Left ventricle myocardium superior (tissue), 1 donor: ENCODE measurements at places on chromosomes 4 and X.

DNA sequence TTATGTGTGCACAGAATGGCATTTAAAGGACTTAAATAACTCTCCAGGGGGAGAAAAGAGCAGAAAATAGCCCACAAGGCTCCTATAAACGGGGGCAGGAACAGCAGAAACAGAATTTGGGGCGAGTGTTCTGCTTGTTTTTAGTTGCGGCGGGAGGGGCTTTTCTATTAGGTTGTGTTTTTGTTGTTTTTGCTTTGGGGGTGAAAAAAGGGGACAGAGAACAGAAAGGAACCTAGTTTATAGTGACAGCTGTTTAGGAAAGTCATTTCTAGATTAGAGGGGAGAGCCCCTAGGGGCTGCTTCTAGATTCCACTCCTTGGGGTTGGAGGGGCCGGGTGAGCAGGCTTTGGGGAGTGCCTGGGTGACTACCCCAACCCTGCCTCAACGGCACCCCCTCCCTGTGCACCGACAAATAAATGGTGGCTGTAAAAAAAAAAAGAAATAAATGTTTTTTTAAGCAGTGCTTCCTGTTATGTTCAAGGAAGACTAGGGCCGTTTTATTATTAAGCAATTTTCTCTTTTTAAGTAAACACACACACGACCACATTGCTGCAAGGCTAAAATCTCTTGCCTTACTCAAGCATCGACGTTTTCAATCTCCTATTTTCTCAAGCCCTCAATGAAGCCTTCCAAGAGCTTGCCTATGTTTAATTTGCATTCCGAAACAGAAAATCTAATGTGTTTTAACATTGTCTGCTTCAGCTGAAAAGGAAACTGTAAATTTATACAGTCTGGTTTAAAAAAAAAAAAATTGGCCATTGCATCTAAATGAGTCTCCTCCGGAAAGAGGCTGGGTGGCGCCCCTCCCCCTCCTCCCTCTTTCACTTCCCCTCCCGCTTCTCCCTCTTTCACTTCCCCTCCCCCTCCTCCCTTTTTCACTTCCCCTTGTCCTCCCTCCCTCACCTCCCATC is 123.3 kb upstream of the TBL1X start:
- DNase-seq = peak; percentile 73

GRCh38 chrX:111386615-111387233 is 25.3 kb downstream of the DCX start:
- DNase-seq = no peak

GRCh38 chrX:46693149-46693548 is 65.8 kb downstream of the SLC9A7 start:
- no peak for DNase-seq

DNA sequence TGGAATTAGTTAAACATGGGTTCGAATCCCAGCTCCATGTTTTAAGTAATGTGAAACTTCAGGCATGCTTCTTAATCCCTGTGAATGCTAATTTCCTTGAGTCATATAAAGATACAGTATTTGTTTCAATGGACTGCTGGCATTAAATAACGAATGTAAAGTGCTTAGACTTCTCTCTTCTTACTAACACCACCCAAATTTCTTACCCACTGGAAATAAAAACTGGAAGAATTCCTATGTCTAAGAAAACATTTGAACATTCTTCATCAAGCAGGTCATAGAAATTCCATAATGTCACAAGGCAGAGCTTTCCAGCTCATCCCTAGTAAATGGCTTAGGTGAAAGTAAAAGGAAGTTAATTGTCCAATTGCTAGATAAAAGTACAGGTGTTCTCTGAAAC is 172.5 kb downstream of the ANK2 start:
- DNase-seq = no peak
